ENCODE measurements at places on chromosomes 5 and 9.

GRCh38 chr9:125631391-125632085 is 75.5 kb downstream of the MAPKAP1 start:
- DNase-seq: peak; percentile 56

DNA sequence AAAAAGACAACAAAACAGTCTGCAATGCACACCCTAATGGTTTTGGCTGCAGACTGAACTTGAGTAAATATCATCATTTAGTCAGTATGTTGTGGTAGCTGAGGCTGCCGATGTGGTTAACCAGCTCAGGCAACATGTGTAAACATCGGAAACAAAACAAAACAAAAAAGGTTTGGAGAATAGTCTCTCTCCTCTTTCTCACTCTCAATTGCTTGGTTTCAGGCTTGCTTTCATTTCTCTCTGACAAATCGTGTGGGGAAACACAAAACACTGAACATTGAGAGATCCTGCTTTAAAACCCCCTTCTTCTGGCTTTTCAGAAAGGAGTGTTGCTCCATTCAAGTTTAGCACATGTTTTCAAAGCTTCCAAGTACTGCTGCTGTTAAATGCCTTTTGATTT is 453.3 kb downstream of the BNC2 start:
- no peak for DNase-seq

DNA sequence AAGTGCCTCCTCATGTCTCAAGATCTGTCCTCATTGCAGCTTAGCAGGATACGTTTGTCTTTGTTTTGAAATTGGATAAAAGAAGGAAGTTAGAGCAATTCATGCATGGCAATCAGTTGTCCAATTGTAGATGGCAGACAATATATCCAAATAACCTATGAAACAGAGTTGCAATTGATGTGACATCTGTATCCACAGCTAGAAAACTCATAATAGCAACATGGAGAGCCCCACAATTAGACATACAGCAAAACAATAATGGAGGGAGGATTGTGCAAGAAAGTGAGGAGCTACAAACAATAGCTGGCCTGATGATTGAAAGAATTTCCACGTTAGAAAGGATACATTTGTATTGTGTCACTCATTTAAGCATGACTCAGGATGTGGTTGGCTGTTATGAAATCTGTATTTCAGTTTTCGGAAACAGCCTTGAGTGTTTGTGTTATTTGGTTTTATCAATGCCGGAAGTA is 132.0 kb downstream of the FAM174A start:
- peak; percentile 10 for DNase-seq

DNA sequence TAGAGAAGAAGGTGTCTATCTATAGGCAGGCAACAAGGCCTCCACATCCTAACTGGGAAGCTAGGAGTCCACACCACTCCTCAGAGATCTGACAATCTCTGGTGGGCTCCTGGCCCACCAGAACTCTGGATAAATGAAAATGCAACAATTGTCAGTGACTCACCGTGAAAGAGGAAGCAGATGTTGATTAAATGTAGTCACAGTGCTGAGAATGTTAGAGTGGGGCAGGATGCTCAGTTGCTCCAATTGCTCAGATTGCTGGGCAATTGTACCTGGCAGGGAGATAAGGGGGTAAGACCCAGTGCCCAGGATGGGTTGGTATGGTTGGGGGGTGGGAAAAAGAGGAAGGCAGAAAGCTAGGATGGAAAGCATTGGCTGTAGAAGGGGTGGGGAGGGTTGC is 4.3 kb downstream of the CCL19 start:
- DNase-seq: no peak

DNA sequence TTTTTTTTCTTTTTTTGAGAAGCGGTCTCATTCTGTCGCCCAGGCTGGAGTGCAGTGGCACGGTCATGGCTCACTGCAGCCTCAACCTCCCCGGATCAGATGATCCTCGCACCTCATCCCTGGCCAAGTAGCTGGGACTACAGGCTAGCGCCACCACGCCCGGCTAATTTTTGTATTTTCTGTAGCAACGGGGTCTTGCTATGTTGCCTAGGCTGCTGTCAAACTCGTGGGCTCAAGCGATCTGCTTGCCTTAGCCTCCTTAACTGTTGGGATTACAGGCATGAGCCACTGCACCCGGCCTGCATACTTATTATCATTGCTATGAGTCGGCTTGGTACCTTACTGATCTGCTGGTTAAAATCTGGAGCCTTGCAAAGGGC is 790 bp upstream of the IARS1 start:
- DNase-seq: peak; percentile 5

DNA sequence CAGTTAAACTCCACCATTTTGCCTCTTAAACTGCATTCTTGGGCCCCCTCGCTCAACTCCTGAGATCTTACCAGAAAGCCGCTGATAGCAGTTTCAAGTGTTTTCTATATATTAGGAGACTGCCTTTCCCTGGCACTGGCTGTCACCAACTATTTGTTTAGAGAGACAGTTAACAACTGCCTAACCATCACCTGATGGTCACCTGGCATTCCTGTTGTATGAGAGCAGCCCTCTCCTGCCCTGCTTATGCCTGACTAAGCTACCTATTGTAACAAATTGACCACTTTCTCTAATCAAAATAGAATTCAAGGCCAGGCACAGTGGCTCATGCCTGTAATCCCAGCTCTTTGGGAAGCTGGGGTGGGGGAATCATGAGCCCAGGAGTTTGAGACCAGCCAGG is 28.0 kb upstream of the SIL1 start:
- DNase-seq: no peak

GRCh38 chr5:77463905-77464304 is 28.2 kb downstream of the WDR41 start:
- DNase-seq: no peak

DNA sequence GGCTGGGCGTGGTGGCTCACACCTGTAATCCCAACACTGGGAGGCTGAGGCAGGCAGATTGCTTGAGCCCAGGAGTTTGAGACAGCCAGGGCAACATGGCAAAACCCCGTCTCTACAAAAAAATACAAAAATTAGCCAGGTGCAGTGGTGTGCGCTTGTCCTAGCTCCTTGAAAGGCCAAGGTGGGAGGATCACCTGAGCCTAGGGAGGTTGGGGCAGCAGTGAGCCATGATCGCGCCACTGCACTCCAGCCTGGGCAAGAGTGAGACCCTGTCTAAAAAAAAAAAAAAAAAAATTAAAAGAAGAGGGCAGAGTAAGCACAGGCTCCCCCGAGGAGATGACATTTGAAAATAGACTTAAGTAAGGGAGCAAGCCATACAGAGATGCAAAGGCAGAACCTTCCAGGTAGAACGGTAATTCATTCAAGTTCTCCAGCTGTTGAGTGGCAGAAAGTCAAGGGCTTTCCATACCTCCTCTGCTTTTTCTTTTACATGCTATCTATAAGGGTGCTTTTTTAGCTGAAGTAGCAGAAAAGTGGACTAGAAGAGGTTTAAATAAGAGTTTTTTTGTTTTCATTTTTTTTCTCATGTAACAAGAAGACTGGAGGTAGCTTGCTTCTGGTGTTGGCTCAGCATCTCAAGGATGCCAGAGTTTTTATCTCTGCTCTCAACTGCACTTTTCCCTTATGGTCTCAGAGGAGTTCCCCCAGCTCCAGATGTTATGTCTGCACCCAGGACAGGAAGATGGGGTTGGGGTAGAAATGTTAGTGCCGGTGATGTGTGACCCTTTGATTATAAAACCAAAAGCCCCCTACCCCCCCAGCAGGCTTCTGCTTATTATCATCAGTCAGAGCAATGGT is 40.8 kb downstream of the ERGIC1 start:
- no peak for DNase-seq

DNA sequence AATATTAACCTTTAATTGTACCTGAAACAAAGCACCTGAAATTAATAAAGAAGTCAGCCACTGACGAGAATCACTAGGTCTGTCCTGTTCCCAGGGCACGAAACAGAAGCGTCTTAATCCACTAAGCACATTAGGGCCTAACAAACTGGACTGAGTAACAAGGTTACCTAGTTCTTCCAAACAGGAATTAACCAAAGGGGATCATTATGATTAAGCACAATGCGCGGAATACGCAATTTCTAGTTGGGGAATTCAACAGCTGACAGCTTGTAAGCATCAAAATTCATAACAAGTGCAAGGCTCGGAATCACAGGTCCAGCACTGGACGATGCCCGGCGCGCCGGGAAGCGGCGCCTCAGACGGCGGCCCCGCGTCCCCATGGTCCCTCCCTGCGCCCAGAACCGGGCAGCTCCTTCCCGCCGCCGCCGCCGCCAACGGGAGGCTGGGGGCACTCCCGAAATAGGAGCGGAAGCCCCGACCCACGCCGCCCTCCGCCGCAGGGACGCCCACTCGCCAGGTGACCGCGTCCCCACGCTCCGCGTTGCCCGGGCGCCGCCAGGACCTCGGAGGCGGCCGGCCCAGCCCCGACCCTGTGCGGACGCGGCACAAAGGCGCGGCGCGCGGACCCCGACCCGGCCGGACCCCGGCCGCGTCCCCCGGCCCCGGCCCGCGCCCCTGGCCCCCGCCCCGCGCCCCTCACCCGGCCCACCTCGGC is 898 bp downstream of the CAMSAP1 start:
- DNase-seq: peak; percentile 37

GRCh38 chr5:65563777-65564176 is 681 bp downstream of the PPWD1 start:
- DNase-seq: no peak

- DNase-seq: peak; percentile 54
Observed at GRCh38 chr9:4750023-4750673, 9.1 kb upstream of the AK3 start.

- DNase-seq: no peak
Observed at GRCh38 chr9:133761641-133762248, 23.6 kb upstream of the SARDH start.

GRCh38 chr5:73818357-73818756 is 192.4 kb downstream of the ARHGEF28 start:
- DNase-seq: no peak

DNA sequence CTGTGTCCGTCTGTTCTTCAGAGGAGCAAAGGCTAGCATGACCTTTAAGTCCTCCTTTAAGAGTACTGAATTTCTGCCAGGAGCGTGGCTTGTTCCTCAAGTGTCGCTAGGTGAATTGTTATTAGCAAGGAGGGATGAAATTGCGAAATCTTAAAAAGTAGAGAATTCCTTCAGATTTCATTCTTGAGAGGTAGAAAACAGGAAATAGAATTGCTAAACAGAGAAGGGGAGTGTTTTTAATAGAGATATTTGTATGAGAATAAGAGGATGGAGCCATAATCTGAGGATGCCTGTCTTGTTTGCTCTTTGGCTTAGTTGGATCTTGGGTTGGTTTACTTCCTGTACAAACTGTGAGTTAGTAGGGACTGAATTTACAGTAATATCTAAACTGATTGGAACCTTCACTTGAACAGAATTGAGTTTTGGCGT is 39.2 kb downstream of the EXOSC2 start:
- DNase-seq: no peak
